ENCODE measurements at places on chromosomes 12 and 14. TPM values are rescaled to one million over a fixed set of nuclear protein-coding genes. Genes with fewer than 3 reads are reported as not detected.

GRCh38 chr14:63406333-63406732 lies 87.6 kb upstream of the GPHB5 start:
- H3K36me3 ChIP-seq: no peaks in the 10 kb centered on the region
- H3K4me1 ChIP-seq: peaks cover 7% of the 10 kb centered on the region
- no peak overlapping the region for H3K27ac ChIP-seq
- DNase-seq: no peak
- no peaks in the 10 kb centered on the region for H3K27me3 ChIP-seq

WSCD2 gene
- 0.62 TPM for total RNA-seq

PPP2R5C gene
- total RNA-seq: 66.3 TPM

SLC6A13 gene
- total RNA-seq: not detected
